ENCODE measurements at places on chromosomes 3 and 15.

- no peak for DNase-seq
Measured at GRCh38 chr3:38824349-38824748, 8.3 kb upstream of the SCN10A start.

DNA sequence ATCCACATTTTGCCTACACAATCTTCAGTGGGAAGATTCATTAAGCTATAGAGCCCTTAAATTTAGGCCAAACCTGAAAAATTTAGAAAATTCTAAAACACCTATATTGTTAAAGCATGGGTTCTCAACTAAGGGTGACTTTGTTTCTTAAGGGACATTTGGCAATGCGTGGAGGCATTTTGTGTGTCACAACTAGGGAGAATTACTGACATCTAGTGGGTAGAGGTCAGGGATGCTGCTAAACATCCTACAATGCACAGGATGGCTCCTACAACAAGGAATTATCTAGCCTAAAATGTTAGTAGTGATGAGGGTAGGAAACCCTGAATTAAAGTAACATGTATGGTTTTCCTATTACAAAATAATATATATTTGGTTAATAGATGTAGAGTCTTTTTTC, 55.8 kb downstream of the TBC1D5 start:
- DNase-seq, result no peak

GRCh38 chr3:13479332-13479581, 849 bp upstream of the HDAC11 start:
- DNase-seq, result no peak

DNA sequence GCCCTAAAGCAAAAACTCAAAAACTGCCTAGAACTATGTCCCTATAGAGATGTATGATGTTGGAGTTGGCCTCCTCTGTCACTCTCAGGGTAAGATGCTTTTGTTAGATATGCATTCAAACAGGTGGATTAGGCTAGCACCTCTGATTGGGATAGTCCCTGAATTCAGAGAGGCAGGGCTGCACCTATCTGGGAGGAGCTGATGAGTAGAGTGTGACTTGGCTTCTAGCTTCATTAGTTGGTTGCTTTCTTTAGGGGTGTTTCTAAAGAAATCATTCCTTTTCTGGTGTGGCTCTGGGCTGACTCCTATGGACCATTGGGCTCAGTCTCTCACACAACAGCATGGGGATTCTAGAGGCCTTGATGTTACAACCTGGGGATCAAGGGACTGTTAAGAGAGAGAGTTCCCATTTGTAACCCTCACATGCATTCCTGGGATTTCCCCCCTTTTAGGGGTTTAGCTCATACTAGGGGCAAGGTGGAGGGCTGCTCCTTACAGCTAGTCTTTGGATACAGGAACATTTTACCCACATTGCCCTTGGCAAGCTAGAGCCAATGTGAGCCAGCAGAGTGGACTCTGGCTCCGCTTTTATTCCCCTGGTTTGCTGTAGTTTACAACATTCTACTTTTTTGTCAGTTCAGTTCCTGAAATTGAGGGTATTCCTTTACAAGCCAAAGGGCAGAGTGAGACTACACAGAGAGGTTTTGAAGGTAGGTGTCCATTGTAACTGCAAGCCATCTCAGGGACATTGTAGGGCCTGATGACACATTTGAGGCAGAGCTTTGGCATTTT, 7.5 kb downstream of the ZNF592 start:
- DNase-seq, result no peak

DNA sequence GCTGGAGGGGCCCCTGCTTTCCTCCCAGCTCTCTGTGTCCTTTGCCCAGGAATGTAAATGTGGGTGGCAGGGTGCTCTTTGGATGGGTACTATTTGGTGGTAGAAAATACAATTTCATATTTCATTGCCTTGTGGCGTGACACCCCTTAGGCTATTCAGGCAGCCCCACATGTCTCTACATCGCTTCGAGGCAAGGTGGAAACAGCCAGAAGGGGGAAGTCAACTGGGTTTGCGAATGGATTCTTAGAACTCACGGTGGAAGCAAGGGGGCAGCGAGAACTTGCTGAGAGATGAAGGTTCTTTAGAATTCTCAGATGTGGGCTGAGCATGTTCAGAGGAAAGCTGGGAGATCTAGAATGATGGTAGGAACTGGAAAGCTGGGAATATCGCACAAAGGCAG, 25.3 kb downstream of the PLA2G4D start:
- no peak for DNase-seq

DNA sequence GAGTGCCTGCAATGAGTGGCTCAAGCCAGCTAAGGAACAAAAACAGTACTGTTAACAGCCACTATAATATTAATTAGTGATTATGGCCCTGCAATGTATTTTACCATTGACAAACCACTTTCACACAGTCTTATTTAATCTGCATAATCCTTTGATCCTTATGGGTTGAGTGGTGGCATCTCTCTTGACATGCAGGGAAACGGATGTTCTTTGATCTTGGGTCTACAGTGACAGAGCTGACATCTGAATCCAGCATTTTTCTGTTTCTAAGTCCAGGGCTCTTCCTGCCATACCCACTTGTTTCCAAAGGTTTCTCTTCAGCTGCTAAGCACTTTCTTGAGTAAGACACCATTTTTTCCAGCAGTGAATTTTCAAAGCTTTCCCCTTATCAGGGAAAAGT, 277.7 kb upstream of the ROPN1 start:
- no peak for DNase-seq

DNA sequence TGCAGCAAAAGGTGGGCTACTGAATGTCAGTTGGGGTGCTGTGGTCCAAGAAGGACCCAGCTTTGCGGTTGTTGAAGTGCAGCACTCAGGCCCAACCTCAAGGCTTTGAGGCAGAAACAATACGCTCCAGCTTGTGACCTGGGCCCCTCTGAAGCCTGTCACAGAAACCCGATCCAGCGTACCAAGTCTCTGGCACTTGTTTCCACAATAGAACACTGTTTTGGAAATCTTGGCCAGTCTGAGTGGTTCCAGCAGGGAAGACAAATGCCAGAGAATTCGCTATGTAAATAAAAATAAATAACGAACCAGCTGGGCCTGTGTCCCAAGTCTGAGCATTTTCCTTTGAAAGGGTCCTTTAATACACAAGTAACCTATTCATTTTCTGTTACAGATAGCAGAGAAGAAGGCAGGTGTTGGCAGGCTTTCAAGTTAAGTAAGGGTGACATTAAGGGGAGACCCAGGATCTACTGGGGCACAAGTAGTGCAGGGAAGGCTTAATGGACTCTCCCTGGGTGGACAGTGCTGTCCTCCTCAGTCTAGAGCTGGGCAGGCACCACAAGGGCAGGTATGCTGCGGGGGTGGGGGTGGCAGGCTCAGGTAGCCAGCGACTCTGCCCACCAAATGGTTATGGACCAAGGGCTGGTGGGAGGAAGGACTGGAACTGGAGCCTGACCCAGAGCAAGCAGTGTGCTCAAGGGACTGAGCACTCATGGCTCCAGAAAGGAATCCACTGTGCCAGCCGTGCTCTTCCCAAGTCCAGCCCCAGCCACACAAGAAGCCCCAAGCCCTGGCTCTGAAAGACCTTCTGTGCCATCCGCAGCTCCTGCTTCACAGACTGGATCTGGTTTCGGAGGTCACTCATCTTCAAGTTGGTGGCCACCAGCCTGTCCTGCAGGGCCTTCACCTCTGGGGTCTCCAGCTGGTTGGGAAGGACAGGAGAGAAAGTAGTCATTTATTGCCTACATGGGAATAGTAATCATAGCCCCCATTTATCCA, 26.3 kb downstream of the CCDC13 start:
- DNase-seq, result no peak

DNA sequence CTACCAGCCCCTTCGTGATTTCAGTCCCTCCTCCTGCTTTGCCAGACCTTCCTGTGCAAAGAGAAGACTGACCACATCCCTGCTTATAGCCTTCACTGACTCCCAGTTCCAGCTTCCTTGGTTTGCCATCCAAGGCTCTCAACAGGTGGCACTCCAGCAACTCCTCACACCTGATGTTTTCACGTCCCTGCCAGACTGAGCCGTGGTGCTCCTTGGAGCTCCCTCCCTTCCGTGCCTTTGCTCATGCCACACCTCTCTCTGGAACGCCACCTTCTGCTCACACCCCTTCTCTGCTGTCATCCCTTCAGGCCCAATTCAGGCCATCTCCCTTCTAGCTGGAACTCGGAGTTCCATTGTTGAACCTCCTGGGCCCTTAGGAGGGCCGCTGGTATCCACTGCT, 12.0 kb downstream of the CHCHD6 start:
- DNase-seq, result no peak

GRCh38 chr15:57427367-57427821, 51.1 kb downstream of the CGNL1 start:
- DNase-seq, result no peak

DNA sequence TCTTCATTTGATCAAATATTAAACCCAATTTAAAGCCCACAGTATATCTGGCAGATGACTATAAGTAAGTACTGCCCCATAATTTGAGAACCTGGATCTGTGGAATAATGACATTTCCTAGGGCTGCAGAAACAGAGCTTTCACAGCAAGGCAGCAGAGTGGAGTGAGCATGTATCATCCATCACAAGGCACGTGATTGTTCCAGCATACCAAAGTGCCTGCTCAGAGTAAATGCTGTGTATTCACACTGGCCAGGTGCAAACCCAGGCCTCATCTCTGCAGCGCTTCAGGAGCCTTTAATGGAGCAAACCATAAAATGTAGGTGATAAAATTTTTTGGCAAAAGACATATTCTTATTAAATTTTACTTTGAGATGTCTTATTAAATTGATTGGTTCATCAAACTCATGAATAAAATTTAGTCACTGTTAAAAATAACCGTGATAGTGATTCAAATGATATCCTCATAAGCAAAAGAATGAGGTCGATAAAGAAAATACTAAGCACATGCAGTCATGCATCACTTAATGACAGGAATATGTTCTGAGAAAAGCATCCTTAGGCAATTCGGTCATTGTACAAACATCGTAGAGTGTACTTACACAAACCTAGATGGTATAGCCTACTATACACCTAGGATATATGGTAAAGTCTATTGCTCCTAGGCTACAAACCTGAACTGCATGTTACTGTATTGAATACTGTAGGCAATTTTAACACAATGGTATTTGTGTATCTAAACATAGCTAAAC, 99.3 kb upstream of the SLC24A5 start:
- no peak for DNase-seq

GRCh38 chr3:13107661-13108060, 34.4 kb upstream of the IQSEC1 start:
- DNase-seq, result no peak

DNA sequence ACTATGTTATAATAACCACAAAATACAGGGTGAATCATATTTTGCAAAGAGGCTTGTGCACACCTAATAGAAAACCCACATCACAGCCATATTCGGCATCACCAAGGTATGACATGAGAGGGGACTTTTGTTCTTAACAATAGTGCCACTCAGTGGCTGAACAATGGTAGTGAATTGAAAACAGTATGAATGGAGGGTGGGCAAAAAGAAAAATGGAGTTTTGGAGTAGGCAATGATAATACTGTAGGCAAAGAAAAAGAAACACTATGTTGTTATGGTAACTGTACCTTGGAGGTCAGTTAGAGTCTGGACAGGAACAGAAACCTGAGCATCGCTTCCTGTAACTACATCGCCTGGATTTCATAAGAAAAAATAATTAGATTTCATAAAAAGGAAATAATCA, 348.6 kb downstream of the PLCL2 start:
- DNase-seq, result no peak

- DNase-seq, result no peak
Measured at GRCh38 chr3:115772951-115773350, 149.6 kb downstream of the GAP43 start.

Measured in activated B cell treated with CpG ODN at 0.5 μM for 24 hours (primary cell).